ENCODE measurements at places on chromosomes 11 and 22. TPM values are rescaled to one million over a fixed set of nuclear protein-coding genes. Genes with fewer than 3 reads are reported as not detected.

GRCh38 chr11:9069862-9070470 lies 21.4 kb downstream of the SCUBE2 start:
- no peak for DNase-seq
- no peak overlapping the region for H3K27ac ChIP-seq
- H3K4me1 ChIP-seq: peaks cover 20% of the 10 kb centered on the region
- no peak overlapping the region for H3K4me3 ChIP-seq
- no peaks in the 10 kb centered on the region for H3K36me3 ChIP-seq

The MTFP1 gene
- total RNA-seq: 16.1 TPM

DNA sequence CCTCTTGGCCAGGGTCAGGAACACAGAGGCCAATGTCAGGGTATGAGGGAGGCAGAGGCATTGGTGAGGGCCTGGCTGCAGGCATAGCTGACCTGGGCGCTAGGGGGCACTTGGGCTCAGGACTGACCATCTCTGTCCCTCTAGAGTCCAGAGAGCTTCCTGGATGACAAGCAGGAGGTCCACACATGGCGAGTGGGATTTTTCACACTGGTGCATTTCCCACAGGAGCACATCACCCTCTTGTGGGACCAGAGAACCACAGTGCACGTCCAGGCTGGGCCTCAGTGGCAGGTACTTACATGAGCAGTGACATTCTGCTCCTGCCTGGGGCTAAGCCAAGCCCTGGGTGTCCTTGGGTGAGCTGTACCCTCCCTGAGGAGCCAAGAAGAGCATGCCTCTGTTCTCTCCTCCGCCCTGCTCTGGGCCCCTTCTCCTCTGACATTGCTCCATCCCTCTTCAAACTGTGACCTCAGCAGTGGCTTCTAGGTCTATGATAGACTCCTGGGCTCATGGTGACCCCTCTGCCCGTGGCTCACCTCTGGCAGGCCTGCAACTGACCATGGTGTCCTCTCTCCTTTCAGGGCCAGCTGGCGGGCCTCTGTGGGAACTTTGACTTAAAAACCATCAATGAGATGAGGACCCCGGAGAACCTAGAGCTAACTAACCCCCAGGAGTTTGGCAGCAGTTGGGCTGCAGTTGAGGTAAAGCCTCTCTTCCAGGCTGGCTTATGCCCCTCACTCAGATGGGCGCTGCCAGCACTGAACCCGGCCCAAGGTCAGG lies 46.6 kb downstream of the OTOG start:
- H3K4me1 ChIP-seq: no peaks in the 10 kb centered on the region
- H3K4me3 ChIP-seq: no peak overlapping the region
- peaks cover 22% of the 10 kb centered on the region for H3K27me3 ChIP-seq
- H3K27ac ChIP-seq: no peak overlapping the region
- DNase-seq: peak; percentile 64

- H3K27ac ChIP-seq: no peak overlapping the region
- H3K4me3 ChIP-seq: no peak overlapping the region
- DNase-seq: no peak
- no peaks in the 10 kb centered on the region for H3K27me3 ChIP-seq
- peaks cover 10% of the 10 kb centered on the region for H3K4me1 ChIP-seq
Measured at GRCh38 chr11:83175815-83176214, 17.7 kb upstream of the ANKRD42 start.

DNA sequence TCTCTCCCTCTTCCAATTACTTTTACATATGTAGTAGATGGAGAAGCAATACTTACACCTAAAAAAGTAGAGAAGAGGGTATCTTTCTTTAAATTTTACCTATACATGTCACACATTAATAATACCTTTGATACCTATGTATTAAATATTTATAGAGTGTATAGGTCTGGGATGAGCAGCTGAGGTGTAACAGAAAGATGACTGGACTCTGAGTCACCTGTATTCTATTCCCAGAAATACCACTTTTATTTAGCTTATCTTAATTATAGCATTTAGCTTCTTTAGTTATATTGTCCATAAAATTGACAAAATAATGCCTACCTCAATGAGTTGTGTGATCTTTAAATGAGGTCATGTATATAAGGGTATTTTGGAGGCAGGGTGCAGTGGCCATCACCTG lies 30.6 kb upstream of the YAP1 start:
- no peak overlapping the region for H3K4me3 ChIP-seq
- H3K27ac ChIP-seq: no peak overlapping the region
- H3K27me3 ChIP-seq: no peaks in the 10 kb centered on the region
- no peaks in the 10 kb centered on the region for H3K4me1 ChIP-seq
- peaks cover 4% of the 10 kb centered on the region for H3K36me3 ChIP-seq
- DNase-seq: no peak

The NXPE2 gene
- total RNA-seq: not detected

DNA sequence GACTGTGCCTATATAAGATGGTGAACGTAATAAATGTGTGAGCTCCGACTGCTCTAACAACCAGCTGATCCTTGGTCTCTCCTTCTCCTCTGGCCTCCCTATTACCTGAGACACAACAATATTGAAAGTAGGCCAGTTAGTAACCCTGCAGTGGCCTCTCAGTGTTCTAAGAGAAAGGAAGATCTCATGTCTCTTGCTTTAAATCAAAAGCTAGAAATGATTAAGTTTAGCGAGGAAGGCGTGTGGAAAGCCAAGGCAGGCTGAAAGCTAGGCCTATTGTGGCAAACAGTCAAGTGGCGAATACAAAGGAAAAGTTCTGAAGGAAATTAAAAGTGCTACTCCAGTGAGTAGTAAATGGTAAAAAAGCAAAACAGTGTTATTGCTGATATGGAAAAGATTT lies 39.5 kb downstream of the HIPK3 start:
- H3K27me3 ChIP-seq: no peaks in the 10 kb centered on the region
- no peak for DNase-seq
- peaks cover 37% of the 10 kb centered on the region for H3K36me3 ChIP-seq
- H3K4me1 ChIP-seq: peaks cover 6% of the 10 kb centered on the region
- H3K4me3 ChIP-seq: no peak overlapping the region

DNA sequence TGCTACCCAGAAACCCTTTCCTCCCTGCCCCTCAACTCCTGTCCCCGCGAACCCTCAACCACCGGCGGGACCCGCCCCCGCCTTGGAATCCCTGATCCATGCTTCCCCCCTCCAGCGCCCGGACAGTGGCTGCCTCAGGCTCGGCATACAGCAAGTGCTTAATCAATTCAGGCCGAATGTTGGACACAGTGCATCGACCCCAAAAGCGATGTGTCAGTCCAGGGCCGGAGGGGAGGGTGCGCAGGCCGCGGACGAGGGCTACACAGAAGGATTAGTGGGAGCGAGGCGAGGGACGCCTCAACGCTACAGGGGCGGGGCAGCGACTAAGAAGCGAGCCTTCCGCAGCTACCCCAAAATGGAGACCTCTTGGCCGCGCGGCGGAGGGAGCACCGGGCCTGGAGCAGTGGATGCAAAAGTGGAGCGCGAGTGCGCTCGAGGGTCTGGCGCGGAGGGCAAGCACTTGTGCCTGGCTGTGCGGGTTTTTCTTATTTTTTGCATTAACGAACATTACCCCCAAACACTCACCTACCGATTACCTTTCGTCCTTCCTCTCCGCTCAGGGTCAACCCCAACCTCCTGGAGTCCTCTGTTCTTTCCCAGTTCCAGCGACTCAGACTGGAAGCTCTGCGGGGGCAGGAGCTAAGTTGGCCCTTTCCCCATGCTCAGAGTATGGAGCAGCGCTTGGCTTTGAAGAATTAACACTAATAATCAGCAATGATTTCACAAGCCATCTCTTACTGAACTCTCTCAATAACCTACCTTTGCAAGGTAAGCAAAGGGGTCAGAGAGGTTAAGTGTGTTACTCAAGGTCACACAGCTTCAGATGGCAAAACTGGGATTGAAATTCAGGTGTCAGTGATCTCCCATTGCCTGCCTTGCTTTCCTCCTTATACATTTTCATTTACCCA lies 30.0 kb upstream of the WNT11 start:
- DNase-seq: peak; percentile 78
- H3K27ac ChIP-seq: peak overlapping the region; percentile 98
- H3K36me3 ChIP-seq: peaks cover 6% of the 10 kb centered on the region

DNA sequence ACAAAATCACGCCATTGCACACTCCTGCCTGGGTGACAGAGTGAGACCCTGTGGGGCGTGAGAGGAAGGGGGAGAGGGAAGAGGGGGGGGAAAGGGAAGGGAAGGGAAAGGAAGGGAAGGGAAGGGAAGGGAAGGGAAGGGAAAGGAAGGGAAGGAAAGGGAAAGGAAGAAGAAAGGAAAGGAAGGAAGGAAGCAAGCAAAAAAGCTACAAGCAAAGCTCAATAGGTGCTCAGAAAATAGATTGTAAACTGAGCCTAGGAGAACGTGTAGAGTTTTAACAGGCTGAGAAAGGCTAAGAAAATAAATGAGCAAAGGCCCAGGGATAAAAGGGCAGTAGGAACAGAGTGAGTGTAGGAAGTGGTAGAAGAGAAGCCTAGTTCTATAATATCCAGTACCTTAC lies 30.8 kb upstream of the GDPD4 start:
- H3K4me3 ChIP-seq: no peak overlapping the region
- H3K4me1 ChIP-seq: no peaks in the 10 kb centered on the region
- H3K36me3 ChIP-seq: peaks cover 21% of the 10 kb centered on the region
- DNase-seq: no peak
- H3K27me3 ChIP-seq: no peaks in the 10 kb centered on the region
- no peak overlapping the region for H3K27ac ChIP-seq

- H3K27me3 ChIP-seq: peaks cover 19% of the 10 kb centered on the region
- no peaks in the 10 kb centered on the region for H3K36me3 ChIP-seq
- DNase-seq: no peak
- H3K4me1 ChIP-seq: peaks cover 29% of the 10 kb centered on the region
- peak overlapping the region; percentile 46 for H3K27ac ChIP-seq
Measured at GRCh38 chr11:11461473-11461872, 108.4 kb upstream of the CSNK2A3 start.

DNA sequence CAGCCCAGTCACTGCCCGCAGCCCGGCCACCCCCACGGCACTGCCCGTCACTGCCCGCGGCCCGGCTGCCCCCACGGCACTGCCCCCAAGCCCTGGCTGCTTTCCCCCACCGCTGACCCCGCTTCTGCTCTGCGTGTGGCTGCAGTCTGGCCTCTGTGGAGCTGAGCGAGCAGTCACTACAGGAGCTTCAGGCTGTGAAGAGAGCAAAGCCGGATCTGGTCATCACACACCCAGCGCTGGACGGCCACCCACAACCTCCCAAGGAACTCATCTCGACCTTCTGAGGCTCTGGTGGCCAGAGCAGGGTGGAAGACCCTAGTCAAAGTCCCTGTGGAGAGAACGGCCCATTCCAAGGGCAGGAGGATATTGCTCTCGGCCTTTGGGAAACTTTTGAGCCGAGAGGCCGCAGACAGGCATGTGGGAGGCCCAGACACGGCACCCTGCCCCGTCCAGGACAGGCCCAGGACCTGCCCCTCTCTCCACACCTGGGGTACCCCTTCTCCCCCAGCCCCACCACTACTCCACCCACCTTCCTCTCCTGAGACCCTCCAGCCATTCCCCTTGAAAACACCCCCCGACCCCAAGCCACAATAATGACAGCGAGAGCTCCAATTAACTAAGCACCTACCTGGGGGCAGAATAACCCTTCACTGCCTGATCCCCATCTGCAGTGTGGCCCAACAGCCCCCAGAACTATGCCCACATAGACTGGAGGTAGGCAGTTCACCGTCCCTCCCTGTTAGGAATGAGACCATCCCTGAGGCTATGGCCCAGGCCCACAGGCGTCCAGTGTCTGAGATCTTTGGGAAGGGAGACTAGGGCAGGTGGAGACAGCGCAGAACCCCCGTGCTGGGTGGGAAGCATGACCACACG lies 3.7 kb upstream of the PGGHG start:
- no peak overlapping the region for H3K27ac ChIP-seq
- no peak overlapping the region for H3K4me3 ChIP-seq
- H3K4me1 ChIP-seq: peaks cover 10% of the 10 kb centered on the region
- DNase-seq: no peak
- H3K36me3 ChIP-seq: no peaks in the 10 kb centered on the region

DNA sequence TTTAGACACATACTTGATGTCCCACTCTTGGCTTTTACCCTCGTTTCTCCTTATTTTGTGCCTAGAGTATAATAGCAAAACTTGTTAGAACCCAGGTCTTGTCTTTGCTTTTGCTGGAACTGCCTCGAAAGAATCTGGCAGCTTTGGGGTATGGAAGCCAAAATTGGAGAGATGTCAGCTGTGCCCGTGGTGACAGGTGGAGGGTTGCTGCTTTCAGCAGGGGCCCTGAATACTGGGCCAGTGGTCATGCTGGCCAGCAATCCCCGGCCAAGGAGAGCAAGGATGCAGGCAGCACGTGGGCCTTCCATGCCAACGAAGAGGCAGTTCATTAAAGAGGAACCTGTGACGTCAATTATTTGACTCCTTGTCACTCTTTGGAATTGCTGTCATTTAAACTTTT lies 181.1 kb downstream of the HIPK3 start:
- no peak overlapping the region for H3K27ac ChIP-seq
- H3K4me3 ChIP-seq: no peak overlapping the region
- no peaks in the 10 kb centered on the region for H3K4me1 ChIP-seq
- no peaks in the 10 kb centered on the region for H3K27me3 ChIP-seq

The NRXN2 gene
- total RNA-seq: 22.1 TPM

DNA sequence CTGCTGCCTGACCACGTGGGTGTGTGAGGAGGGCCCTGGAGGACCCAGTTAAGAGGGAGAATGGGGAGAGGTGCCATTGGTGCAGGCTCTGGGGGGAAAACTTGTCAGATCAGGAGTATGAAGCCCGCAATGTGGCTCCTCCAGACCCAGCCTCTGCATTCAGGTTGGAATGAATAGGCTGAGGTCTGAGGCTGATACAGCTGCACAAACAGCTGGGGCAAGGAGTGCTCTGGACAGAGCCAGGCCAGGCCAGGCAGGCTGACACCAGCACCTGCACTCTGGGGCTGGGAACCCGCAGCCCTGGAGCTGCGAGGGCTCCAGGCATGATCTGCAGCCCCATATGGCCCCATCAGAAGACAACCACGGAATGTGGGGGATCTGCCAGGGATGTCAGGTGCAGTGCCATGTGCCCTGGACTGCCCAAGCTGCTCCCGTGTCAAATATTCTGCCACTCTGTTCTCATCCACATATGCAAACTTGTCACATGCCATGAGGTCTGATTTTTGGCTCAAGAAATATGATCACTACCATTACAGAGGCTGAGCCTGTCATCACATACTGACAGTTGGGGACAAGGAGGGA lies 27.2 kb upstream of the KCNJ11 start:
- no peak overlapping the region for H3K27ac ChIP-seq
- H3K36me3 ChIP-seq: no peaks in the 10 kb centered on the region
- no peak for DNase-seq

DNA sequence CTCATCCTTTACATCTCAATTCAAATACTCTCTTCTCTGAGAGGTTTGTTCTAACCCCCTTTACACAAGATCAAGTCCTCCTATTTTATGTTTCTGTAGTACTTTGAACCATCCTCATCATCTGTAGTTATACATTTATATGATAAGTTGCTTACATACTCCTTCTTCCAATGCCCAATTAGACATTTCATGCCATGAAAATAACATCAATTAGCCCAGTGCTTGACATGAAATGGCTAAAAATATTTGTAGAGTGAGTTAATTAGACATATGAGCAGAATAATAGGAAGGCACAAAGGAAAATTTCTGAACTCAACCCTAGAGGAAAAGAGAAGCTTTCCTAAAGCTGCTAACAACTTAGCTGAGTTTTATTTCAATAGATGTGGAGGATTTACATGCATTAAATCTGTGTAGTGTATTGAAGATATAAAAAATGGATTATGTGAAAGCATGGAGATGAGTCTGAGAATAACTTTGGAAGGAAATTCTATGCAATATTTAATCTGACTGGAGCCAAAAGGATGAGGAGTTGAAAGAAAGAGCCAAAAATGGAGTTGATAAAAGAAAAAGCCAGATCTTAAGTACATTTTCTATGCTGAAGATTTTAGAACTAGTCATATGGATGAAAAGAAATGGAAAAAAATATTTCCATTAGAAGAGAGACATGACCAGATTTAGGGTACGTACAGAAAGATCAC lies at the start of gene OR56A1:
TSS of gene OR56A1 (minus strand) at position 51 of the 698 bp plus-strand sequence. CDS start 3,066 bp downstream, outside the sequence.
- no peak for DNase-seq
- no peaks in the 10 kb centered on the region for H3K27me3 ChIP-seq
- no peaks in the 10 kb centered on the region for H3K36me3 ChIP-seq
- no peak within 1 kb of the TSS for H3K27ac ChIP-seq

Data from type B pancreatic cell (in vitro differentiated cells).